ENCODE measurements at places on chromosomes 11 and 22. TPM values are rescaled to one million over a fixed set of nuclear protein-coding genes. Genes with fewer than 3 reads are reported as not detected.

KCNK4 gene
- not detected for polyA plus RNA-seq

GNG3 gene
- 3.0 TPM for polyA plus RNA-seq

FAM181B gene
- 1.0 TPM for polyA plus RNA-seq

RHOD gene
- polyA plus RNA-seq: 32.8 TPM

OR2AG1 gene
- 0.09 TPM for polyA plus RNA-seq

MIAT gene
- 0.11 TPM for polyA plus RNA-seq

Measured in cardiac muscle cell (in vitro differentiated cells and primary cell).